ENCODE measurements at places on chromosomes 1 and 21.

DNA sequence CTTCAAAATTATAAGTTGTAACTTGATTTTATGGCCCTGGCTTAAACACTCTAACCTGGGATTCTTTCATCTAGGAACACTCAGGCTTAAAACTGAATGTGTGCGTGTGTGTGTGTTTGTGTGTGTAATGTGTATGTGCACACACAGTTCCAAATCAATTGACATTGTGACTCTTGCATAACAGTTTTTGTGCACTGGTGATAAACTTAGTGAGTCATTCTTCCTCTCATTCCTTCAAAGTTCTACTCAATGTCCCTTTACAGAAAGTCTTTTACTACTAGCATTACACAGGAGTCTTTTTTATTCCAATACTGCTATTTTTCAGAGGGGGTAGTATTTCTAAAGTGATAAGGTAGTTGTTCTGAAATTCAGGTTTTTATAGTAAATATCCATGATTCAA, 943.6 kb downstream of the KCNT2 start:
- DNase-seq = no peak

- no peak for DNase-seq
These were observed 52.0 kb upstream of the CAMK1G start for GRCh38 chr1:209531549-209531948.

DNA sequence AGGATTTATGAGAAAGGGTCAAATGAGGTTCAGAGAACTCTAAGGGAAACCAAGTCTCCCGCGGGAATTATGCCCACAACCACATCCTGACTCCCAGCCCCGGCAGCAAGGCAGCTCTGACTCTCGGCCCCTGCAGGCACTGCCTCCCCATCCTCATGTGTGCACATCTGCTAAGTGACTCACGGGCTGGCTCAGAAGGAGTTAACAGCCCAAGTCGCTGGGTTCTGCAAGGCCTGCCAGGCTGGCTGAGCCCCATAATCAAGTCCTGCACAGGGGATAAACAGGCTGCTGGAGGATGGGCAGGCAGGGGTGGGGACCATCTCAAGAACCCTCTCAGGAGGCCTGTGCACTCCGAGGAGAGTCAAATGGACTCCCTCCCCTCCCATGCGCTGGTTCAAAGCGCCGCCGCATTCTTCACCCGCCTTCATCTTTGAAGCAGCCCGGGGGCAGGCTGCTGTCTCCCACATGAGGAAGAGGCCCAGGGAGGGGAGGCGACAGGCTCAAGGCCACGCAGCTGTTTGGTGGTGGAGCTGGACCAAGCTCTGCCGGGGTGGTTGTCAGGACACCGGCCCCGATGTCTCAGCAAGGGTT, 344.3 kb downstream of the MATN1 start:
- DNase-seq = no peak

DNA sequence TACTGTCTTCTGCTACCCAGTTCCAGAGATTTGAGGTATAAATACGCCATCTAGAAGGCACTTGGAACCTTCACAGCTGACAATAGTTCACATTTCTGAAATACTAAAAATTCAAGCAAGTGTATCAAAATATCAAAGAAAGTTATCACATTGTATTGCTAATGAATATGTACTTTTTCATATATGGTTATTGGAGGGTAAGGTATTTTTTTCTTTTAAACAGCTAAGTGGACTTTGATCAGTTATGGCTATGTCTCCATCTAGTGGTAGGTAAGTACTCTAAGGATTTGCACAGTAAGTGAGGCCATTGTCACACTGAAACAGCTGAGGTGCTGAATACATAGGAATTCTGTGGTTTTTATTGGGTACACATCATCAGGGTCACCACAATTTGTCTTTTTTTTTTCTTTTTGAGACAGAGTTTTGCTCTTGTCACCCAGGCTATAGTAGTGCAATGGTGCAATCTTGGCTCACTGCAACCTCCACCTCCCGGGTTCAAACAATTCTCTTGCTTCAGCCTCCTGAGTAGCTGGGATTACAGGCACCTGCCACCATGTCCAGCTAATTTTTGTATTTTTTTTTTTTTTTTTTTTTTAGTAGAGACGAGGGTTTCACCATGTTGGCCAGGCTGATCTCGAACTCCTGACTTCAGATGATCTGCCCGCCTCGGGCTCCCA, 49.1 kb upstream of the CR2 start:
- DNase-seq = no peak

- no peak for DNase-seq
These were observed 15.1 kb downstream of the SH2D2A start for GRCh38 chr1:156801409-156802121.

DNA sequence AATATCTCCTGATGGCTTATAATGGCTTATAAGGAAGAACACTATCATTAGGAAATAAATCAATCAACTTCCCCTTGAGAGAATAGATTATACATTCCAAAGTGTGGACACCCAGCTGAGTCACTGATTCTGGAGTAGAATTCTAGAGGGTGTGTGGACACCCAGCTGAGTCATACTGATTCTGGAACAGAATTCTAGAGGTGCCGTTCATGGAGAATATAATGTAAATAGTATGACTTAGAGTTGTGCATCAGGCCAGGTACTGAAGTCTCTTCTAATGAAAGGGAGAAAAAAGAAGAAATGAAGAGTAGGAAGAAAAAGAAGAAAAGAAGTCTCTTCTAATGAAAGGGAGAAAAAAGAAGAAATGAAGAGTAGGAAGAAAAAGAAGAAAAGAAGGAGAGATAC, 2.4 kb upstream of the USP33 start:
- DNase-seq = no peak

- DNase-seq = no peak
These were observed 96.5 kb downstream of the DTL start for GRCh38 chr1:212132025-212132424.

- no peak for DNase-seq
These were observed 3.0 kb downstream of the TSPEAR start for GRCh38 chr21:44708213-44708865.

- DNase-seq = no peak
These were observed 65.4 kb downstream of the SLC35A3 start for GRCh38 chr1:100035214-100035613.

DNA sequence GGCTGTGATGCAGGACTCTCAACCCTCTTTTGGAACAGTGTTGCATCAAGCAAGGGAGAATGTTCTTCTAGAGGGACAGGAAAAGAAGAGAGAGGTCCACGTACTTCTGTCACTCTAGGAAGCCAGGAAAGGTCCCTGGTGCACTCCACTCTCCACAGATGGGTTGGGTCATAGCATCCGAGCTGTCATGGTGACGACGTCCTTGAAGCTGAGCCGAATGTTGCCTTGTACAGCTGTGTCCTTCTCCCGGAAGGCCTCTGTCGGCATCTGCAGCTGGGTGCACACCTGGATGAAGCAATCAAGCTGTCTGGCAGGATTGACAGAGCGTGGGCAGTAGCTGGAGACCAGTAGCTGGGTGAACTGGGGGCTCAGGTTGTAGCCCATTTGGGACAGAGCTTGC, 12.5 kb downstream of the MDM4 start:
- DNase-seq = no peak

DNA sequence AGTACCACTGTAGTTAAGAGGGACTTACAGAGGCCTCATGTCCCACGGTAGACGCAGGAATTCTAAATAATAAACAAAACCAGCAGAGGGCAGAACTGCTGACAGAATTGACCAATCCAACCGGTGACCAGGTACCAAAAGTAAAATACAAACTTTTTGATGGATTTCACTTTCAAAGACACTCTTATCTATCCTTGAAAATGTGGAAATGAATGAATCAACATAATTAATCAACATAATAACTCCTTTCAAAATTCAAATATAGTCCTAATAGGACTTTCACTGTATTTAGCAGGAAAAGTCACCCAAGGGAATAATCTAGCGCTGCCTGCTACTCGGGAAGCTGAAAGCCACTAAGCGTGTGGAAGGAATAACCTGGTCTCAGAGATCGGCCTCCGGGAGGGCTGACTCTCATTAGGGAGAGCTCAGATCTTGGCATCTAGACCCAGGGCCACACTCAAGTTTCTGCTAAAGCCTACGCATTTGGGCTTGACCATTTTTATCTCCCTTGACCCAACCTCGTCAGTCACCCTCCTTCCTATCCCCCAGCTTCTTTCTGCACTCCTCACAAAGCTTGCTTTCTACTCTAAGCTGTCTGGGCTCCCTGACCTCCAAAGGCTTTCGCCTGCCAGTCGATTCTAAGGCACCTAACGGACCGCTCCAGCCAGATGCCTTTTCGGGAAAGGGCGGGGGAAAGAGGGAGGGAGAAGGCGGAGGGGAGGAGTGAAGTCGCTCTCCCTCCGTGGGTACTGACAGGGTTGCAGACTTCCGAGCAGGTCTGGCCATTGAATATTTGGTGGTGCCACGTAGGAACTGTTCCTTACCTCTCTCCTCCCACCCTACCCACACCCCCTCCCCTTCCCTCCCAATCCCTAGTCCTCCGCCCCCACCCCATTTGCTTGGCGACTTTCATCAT, 1.6 kb downstream of the COL11A1 start:
- no peak for DNase-seq

GRCh38 chr1:21594935-21595897, 73.9 kb downstream of the RAP1GAP start:
- peak; percentile 10 for DNase-seq

GRCh38 chr1:39795651-39796050, 7.0 kb upstream of the BMP8B start:
- no peak for DNase-seq

GRCh38 chr1:214546886-214547641, 4.3 kb downstream of the PTPN14 start:
- no peak for DNase-seq

DNA sequence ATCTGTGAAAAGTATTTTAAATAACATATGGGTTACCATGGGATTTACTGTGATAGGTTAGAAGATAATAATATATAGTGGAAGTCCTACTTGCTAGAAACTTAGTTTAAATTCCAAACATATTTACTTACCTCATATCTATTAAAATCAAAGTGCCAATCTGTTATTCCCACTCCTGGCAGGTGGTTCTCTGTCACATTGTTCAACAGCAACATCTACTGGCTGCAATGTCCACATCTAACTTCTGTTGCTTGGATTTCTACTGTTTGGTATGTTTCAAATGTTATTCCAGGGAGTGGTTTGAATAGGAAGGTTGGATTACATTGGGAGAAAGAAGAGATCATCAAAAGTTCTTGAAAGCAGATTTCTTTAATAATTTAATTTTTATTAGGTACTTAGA, 122.5 kb upstream of the NCAM2 start:
- DNase-seq = no peak

DNA sequence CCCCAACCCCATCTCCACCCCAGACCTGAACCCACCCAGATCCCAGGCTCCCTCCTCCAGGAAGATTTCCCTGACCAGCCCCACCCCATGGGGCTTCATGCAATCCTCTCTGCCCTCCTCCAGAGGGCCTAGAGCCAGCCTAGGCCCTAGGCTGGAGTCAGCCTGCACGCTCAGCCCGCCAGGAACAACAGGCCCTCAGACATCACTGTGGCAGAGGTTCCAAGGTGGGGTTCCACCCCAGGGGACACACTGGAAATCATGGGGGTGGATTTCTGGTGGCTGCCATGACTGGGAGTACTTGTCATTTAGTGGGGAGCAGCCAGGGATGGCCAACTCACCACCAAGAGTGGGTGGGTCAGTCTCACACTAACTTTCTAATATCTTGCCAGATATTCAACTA, 122.0 kb downstream of the GLIS1 start:
- no peak for DNase-seq

- DNase-seq = no peak
These were observed 153.5 kb downstream of the HLX start for GRCh38 chr1:221032637-221033280.

GRCh38 chr1:7768583-7768982, 2.5 kb upstream of the VAMP3 start:
- DNase-seq = no peak

- DNase-seq = no peak
These were observed 13.9 kb downstream of the TPM3 start for GRCh38 chr1:154178013-154178412.

DNA sequence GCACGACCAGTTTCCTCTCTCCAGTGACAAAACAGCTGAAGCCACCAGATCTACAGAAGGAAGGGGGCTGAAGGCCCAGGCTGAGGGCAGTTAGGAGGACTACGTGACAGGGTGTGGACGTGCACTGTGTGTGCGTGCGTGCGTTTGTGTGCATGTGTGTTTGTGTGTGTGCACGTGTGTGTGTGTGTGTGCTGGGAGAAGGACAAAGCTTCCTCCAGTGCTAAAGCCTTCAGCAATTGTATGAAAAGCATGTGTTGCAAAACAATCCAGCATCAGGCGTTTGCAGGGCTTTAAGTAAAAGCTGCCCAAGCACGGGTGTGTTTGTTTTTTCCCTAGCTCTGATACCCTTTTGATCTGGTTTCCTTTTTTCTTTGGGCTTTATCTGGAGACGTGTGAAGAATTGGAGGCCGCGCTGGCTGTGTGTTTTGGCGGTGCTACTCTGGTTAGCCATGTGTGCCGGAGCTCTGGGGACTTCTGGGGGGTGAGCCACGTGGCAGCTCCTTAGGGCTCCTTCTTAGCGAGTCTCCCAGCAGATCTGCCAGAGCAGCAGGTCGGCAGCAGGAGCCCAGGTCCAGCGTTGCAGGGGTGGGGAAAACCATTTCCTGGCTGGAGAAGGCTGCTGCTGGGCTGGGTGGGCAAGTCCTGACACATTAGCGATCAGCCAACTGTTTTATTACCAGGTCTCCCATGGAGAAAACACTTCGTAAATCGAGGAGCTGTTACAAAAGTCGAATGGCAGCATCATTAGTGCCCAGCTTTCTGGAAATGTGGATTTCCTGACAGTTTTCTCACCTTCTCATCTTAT, 73.4 kb downstream of the UCK2 start:
- no peak for DNase-seq

All from stimulated activated CD4-positive, alpha-beta T cell treated with anti-CD3 and anti-CD28 coated beads, TNF-alpha, amount 100 ng/mL, for 4 hours (primary cell).